NCI-H1417 (cell line): ENCODE measurements at places on chromosomes 11 and 22.
A peak's percentile ranks its signal among the peaks of the same experiment; 100 is the strongest.

DNA sequence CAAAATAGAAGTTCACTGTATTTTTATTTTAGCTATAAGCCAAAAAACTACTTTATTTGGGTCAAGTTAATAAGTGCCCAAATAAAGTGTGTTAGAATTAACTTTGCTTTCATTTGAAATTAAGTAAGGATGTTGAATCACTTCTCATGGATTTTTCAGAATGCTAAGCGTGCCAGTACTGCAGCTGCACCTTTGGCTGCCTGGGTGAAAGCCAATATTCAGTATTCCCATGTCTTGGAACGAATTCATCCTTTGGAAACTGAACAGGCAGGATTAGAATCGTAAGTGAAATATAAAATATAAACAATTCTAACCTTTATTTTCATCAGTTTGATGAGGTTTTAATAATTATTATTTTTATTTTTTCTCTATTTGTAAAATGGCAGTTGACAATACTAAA, 113.6 kb downstream of the DYNC2H1 start:
- no peak for DNase-seq

- DNase-seq: peak; percentile 15
Observed at GRCh38 chr22:39244496-39245129, at the start of gene PDGFB. PDGFB (minus strand) TSS chr22:39244982; CDS start chr22:39243963, 1,019 bp downstream.

- no peak for DNase-seq
Observed at GRCh38 chr11:129373489-129373953, 2.1 kb upstream of the BARX2 start.

- no peak for DNase-seq
Observed at GRCh38 chr11:96187822-96188221, 155.2 kb downstream of the MAML2 start.

DNA sequence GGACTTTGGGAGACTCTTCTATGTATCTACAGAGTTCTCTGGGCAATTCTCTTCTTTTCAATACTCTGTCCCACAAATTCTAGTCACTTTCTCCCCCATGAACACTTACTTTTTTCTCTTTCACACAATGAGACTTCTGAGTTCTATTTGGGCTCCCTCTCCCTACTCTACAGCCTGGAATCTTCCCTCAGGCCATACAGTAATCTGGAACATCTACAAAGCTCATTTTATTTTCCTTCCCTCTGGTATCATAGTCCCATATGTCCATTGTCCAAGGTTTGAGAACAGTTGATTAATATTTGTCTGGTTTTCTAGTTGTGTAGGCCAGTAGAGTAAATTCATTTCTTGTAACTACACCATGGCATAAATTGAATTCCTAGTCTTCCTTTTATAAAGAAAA, 544.6 kb upstream of the RAG2 start:
- DNase-seq: no peak

DNA sequence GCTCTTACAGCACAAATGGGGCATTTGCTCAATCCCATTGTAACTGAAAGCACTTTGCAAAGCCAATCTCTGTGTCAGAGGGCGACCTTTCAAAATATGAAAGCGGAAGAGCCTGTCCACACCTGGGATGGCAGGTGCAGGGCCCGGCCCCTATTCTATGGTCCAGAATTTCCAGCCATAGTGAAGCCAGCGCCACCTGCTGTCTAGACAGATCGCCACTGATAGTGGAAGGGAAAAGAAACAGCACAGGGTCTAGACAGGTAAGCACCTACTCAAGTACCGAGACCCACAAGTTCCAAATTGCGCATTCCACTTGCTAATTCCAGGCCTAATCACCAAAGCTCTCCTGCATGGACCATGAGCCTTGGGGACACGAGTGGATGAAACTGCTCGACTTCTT, 141.4 kb downstream of the NTM start:
- peak; percentile 63 for DNase-seq

GRCh38 chr11:64251016-64251752, at the start of gene PLCB3:
PLCB3 (plus strand) TSS chr11:64251530; CDS start chr11:64251650, 120 bp downstream.
- DNase-seq: peak; percentile 71
